ENCODE measurements at places on chromosomes 1 and 21.

GRCh38 chr1:116847688-116848531, 61.8 kb upstream of the PTGFRN start:
- DNase-seq, result peak; percentile 68

GRCh38 chr1:234992065-234992464, 136.6 kb downstream of the TOMM20 start:
- DNase-seq, result no peak

DNA sequence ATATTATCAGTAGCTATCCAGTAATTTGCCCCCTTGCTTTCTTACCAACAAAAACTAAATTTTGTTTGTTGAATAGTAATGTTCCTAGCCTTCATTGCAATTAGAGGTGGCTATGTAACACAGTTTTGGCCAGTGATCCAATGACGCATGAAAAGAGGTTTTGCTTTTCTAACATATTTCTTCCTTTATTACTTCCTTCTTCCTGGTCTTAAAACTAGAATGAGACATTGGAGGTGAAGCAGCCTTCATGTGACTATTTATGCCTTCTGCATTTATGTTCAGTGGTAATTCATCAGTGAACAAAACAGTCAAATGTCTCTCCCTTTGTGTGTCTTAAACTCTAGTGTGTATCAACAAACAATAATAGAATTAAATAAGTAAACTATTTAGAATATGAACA, 35.5 kb downstream of the LRIF1 start:
- DNase-seq, result no peak

DNA sequence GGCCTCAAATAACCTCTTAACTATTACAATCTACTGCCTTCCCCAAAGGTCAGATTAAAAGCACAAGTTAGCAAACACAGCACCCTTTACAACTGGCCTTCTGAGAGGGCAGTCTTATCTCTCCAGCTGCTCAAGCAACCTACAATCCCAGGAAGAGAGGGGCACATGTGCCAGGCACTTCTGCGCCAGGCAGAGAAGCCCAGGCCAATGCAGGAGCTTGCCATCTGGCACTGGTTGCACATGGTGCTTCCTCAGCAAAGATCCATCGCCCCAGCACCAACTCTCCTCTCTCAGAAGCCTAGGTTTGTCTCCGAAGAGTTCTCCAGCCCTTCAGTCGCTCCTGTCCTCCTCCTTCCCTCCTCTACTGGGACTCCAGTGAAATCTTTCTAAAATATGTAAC, 2.5 kb downstream of the STK40 start:
- no peak for DNase-seq

DNA sequence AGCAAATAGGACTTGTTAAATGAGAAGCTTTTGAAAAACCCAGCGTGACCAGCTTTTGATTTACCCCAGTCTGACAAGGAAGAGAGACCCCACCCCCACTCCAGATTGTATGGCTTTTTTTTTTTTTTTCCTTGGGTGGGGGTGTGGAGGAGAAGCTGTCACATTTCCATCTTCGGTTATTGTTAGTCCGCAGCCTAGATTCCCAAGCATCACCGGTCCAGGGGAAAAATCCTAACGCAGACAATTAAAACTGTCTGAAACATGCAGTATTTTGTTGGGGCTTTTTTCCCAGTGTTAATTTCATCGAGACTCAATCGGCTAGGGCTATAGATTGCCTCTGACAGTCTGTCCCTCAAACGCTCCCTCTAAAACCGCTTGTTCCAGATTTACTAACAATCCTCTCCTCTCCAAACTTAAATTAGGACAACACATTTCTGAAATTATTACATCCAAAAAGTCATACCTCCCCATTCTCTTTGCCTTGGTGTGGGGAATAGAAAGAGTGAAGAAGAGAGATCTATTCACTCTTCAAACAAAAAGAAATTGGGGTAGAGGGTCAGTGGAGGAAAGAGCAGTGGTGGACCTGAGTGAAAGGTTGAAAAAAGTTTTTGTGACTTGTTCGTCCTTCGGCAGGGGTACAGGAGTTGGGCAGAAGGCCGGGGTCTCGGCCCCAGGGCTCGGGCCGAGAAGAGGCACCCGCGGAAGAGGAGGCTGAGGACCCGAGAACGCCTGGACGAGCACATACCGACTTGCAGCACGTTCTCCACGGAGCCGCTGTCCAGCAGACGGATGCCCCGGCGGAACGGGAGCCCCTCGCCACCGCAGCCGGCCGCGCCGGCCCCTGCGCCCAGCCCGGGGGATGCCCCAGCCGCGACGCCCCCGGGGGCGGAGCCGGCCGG, 1.1 kb downstream of the ZSWIM5 start:
- DNase-seq, result peak; percentile 31

DNA sequence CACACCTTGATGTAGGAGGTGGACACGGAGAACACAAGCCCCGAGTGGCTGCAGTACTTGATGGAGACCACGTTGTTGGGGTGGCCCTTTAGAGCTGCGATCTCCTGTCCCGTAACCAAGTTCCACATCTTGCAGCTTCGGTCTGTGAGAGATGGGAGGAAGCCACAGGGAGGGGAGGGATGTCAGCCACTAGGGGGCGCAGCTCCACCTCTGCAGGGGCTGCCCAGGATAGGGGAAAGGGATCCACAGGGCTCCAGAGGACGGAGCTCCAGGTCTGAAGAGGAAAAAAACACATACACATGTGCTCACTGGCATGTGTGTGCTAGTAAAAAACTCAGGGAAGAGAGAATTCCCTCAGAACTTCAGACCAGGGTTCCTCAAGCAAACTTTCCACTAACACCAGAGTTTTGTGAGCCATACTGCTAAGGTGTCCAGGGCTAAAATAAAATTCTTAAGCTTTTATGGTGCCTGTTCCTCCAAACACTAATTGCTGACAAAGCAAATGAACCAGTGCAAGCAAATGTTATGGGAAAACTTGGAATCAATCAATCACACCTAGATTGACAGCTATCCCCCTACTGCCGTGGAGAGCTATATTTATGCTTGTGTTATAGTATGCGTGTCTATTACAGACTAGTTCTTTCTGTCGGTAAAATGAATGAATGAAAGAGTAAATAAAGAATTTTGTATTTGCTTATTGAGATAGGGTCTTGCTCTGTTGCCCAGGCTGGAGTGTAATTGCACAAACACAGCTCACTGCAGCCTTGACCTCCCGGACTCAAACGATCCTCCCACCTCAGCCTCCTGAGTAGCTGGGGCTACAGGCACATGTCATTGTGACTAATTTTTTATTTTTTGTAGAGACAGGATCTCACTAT, 43.7 kb downstream of the KIF21B start:
- peak; percentile 26 for DNase-seq

DNA sequence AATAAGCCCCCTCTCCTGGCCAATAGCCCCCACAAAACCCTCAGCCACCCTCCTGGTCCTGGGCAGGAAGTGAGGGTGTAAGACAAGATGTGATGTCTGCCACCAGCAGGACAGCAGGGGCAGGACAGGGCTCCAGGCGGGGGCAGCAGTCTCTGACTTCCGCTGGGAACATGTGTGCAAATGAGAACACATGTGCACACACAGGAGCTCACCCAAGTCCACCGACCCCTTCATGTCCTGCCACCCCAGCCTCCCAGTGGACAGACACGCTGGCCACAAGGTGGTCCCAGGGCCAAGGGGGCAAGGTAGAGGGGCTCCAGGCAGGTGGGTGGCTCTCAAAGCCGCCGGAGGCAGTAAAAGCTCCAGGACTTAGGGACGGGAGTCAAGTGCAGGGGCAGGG, 60.1 kb downstream of the KCNAB2 start:
- DNase-seq, result no peak

DNA sequence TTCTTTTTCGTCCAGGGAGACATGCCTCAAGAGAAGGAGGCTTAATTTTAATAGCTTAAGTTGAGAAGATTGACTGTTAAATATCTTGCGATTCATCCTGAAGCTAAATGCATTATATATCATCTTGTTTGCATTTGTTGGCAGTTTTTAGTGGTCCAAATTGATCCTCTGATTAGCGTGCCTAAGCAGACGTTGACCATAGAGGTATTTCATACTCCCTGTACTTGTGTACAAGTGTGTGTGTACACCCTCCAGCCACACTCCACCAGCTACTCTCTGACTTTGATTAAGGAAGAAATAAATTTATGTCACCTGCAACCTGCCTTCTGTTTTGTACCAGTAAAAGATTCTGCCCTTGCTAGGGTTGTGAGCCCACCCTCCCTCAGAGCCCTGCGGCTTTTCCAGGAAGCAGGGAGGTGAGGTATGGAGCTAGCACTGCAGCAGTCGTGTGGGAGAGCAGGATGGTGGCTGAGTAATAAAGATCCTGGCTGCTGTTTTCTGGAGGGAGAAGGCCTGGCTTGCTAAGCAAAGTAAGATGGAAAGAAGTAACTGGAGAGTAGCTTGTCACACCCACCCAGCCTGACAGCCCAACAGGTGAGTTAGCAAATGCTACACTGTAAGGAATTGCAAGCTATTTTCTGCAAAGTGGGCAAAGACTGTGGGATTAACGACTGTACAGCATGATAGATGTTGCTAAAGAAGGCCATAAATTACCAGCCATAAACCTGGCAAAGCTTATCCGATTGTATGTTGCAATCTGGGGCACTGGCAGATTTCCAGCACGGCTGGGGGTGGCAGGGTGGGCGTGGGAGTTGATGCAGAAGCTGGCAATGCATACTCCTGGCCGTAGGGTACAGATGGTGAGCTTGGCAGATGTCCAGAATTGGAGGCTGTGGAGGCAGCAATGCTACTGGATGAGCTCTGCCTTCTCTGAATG, 170.2 kb downstream of the TNR start:
- no peak for DNase-seq

- DNase-seq, result no peak
Measured at GRCh38 chr1:92441697-92442342, 44.9 kb downstream of the GFI1 start.
